Fibroblast of villous mesenchyme (primary cell): ENCODE measurements at places on chromosomes 4 and X. TPM values are rescaled to one million over a fixed set of nuclear protein-coding genes. Genes with fewer than 3 reads are reported as not detected.

Gene WDR17
- total RNA-seq = 0.64 and 0.86 TPM in 2 replicates

Gene PRR27
- total RNA-seq = not detected in 2 replicates

Gene TRIM61
- 1.7 and 2.9 TPM in 2 replicates for total RNA-seq

Gene SPANXD
- total RNA-seq = 0.43 TPM in 1 of 2 replicates, not detected in the other

DNA sequence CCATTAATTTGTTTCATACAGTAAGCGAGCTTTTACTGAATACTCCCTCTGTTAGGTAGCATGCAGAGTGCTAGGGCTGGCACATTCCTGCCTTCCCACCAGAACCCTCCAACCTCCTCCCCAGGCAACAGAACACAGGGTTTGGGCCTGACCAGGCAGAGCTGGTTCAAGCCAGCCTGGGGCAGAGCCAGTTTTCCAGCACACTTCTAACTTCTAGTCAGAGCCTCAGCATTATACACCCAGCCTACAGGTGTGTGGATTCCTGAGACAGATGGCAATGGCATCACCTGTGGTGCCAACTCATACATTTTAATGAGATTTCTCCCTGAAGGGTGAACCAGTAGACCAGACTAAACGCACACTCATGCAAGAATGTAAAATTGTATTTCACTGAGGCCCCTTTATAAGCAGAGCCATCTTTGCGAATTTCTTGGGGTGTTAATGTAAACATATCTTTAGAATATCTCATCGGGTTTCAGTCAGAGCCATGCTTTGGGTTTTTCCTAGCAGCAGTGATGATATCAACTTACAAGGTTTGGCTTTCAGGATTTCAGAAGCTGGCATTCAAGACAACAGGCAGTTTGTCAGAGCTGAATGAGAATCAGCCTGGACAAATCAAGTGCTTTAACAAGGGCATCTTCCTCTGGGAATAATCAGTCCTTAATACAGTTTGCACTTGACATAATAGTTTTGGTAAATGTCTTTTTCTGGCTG is 92.0 kb downstream of the GATB start:
- DNase-seq = no peak

DNA sequence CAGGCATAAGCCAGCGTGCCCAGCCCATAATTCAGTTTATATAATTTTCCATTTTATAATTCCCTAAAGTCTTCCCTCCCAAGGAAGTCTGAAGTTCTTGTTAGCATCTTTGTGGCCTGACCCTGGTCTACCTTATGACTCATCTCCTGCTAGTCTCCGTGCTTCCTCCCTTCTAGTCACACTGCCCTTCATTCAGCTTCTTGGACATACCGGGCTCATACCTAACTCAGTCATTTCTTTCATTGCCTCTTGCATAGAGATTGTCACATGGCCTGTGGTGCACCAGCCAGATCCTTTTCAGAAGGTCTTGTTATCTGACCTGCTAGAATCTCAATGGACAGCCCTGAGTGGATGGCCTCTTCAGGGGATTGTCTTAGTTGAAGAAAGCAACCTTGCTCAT is 22.8 kb upstream of the MAML3 start:
- DNase-seq = peak; percentile 38

DNA sequence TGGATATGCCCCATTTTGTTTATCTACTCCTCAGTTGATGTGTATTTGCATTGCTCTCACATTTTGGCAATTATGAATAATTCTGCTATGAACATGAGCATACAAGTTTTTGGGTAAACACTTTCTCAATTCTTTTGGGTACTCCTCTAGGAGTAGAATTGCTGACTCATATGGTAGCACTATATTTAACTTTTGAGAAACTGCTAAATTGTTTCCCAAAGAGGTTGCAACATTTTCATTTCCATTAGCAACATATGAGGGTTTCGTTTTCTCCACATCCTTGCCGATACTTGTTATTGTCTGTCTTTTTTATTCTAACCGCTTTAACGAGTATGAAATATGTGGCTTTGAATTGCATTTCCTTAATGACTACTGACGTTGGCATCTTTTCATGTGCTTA is 185.4 kb downstream of the TSPAN5 start:
- DNase-seq = peak; percentile 27

- peak; percentile 91 for DNase-seq
Measured at GRCh38 chrX:107678957-107679740, 50.8 kb downstream of the PRPS1 start.

GRCh38 chrX:13689741-13690211 is 848 bp downstream of the RAB9A start:
- DNase-seq = peak; percentile 61

DNA sequence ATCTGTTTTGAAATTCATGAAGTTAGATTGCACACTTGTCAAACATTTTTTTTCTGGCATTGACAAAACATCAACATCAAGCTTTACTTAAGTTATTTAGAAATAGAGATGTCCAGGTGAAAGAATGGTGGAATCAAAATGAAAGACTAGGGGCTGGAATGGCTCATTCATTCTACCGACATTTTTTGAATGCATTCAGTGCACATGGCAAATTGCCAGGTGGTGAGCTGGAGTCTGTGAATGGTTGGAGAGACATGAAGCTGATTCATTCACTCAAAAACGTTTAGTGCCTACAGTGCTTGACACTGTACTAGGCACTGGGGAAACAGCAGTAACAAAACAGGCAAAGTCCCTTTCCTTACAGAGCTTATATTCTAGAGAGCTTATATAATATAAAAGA is 292.4 kb downstream of the PPP1R2C start:
- DNase-seq = no peak

DNA sequence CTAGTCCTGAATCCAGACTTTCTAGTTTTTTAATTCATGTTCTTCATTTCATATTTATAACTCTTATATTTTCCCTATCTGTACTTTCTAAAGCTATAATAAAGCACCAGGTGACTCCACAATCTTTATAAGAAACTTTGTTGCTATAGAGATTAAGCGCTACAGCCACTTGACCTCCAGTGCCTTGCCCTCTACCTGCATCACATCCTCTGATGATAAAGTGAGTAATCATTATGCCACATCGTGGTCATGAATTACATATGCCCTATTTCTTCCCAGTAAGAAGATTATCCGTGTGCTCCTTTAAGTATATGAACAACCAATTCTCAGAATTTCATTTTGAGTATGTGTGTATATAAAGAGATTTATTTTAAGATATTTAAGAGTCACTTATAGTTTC is 6.8 kb upstream of the DYNLT3 start:
- DNase-seq = no peak

DNA sequence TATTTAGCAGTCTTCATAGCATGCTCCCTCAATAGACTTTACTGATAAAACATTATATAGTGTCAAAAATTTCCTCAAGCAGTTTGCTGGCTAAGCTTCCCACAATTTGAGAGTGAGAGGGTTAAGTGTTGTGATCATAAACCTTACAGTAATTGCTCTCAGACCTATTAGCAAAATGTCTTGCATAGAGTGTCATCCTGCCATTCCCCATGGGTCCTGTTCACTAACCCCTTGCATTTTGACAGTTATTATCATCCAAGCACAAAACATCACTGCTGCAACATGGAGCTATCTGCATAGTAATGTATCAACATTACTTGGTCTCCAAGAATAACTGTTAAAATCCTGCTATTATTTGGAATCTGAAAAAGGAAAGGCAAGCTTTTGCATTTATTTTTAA is 196.1 kb upstream of the GK2 start:
- DNase-seq = no peak

- peak; percentile 31 for DNase-seq
Measured at GRCh38 chrX:119870626-119871131, 854 bp downstream of the RNF113A start.

- DNase-seq = no peak
Measured at GRCh38 chrX:10507876-10508275, 112.5 kb downstream of the MID1 start.

- no peak for DNase-seq
Measured at GRCh38 chr4:182000077-182000476, 243.1 kb upstream of the TENM3 start.

- no peak for DNase-seq
Measured at GRCh38 chr4:182724414-182724813, 192.8 kb downstream of the DCTD start.

DNA sequence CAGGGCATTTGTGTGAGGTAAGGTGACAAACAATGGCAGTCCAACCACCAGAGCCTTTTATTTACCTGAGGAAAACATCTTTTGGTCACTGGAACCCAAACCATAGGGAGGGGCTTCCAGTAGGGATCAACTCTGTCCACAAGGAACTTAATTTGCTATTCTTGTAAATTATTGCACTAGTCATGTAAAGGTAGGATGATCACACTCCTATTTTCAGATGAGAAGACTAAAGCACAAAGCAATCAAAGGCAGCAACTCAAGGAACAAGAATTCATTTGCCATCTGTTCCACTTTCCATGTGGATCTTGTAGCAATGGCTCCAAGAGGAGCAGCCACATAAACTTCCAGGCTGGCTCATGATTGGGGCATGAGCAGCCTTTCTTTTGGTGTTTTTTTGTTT is 35.3 kb downstream of the CD99L2 start:
- DNase-seq = no peak

DNA sequence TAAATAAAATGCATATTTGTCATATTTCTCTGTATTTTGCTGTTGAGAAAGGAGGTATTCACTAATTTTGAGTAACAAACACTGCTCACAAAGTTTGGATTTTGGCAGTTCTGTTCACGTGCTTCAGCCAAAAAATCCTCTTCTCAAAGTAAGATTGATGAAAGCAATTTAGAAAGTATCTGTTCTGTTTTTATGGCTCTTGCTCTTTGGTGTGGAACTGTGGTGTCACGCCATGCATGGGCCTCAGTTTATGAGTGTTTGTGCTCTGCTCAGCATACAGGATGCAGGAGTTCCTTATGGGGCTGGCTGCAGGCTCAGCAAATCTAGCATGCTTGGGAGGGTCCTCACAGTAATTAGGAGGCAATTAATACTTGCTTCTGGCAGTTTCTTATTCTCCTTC is 3.3 kb downstream of the HTT start:
- DNase-seq = no peak
